ENCODE measurements at places on chromosomes 11 and 22.

DNA sequence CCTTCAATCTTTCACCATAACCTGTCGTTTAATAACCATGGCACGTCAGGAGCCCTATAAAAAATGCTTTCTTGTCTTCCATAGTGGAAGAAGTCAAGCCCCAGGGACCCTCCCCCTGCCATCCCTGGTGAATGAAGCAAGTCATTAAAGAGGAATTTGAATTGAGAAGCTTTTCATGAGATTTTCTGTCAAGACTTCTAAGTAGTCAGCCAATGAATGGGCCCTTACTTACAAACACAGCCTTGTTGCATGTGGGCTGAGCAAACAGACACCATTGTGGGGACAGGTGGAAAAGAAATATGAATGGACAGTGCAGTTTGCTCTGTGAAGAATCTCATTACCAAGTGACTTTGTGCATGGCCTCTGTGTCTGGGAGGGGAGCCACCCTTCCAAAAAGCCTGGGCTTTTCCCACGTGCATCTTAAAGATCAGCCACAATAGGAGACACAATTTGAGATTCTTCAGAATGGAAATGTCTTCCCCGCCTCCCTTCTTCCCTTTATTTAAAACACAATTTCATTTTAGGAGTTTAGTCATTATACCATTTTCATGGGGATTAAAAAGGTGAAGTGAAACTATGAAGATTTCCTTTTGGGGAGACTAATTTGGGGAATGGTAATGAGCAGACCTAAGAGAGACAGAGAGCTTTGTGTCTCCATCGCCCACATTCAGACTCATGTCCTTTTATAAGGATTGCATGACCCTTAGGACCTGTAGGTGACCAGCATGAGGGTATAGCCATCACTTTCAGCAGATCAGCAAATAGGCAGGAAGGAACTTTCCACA lies 152.0 kb downstream of the LRRC4C start:
- no peak for DNase-seq

DNA sequence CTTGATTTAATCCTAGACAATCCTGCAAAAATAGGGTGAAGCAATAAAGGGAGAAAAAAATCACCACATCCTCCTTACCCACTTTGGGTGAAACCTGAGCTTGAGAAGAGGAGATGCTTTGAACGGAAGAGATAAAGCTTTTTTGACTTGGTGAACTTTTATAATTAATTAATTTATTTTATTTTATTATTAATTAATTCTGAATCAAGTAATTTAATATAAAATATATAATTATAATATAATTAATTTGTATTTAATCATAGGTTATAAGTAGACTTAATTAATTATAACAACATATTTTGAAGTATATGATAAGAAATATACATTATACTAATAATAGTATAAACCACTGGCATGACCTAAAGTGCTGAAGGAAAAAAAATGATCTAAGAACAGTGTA lies 2164.8 kb downstream of the LRRC4C start:
- no peak for DNase-seq

GRCh38 chr11:35845860-35846259 lies 98.0 kb upstream of the LDLRAD3 start:
- peak; percentile 61 for DNase-seq

DNA sequence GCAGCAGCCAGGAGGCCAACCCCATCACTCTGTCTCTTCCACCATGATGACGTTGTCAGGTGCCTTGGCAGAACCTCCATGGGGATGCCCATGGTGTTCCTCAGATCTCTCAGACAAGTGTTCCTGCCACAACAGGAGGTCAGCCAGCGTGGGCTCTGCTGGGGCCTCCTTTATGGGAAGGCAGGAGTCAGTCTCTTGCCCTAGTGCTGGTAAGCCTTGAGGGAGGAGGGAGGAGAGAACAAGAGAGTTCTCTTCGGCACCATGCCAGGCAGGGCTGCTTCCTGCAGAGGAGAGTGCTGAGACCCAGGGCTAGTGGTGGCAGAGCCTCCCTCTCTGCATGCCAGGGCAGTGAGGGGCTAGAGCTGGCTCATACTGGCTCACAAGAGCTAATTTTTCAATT lies 32.5 kb downstream of the GNAZ start:
- no peak for DNase-seq

DNA sequence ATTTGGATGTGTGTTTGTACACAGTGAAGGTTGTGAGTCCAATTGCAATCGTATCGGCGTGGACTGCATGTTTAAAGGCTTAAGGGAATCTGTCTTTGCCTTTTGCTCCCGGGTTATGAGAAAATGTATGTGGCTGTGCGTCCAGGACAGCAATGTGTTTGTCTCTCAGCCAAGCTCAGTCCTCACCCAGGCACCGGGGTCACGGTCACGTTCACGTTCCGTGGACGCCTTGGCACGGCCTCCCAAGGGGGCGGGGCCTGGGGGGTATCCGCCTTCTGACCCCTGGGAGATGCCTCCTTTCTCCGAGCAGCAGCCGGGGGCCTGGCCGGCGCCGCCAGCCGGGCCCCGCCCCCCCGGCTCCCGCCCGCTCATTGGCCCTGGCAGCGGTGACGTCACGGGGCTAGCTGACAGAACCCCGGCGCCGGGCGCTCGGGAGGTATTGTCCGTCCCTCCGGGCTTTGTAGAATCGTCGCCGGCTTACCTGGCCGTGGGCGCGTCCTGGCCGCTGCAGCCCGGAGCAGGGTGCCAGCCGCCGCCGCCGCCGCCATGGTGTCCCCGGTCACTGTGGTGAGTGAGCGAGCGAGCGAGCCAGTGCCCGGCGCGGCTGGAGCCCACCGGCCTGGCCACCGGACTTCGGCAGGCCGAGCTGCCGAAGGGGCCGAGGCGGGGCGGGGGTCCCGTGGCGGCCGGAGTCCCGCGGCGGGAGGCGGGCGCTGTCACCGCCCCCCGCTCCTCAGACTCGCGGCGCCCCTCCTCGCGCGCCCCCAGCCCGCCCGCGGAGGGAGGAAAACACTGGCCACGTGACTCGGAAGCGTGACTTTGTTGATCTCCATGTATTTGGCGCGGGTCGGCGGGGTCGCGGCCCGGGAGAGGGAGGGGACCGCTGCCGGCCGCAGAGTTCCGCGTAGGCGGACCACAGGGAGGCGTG lies at the start of gene TMEM86A:
TSS of gene TMEM86A (plus strand) at position 439 of the 928 bp plus-strand sequence. CDS start at position 547, 108 bp downstream.
- peak; percentile 81 for DNase-seq

- DNase-seq, result peak; percentile 78
Measured at GRCh38 chr11:12430954-12431595, 53.7 kb downstream of the PARVA start.

- DNase-seq, result no peak
Measured at GRCh38 chr11:131754671-131755070, 384.3 kb downstream of the NTM start.

DNA sequence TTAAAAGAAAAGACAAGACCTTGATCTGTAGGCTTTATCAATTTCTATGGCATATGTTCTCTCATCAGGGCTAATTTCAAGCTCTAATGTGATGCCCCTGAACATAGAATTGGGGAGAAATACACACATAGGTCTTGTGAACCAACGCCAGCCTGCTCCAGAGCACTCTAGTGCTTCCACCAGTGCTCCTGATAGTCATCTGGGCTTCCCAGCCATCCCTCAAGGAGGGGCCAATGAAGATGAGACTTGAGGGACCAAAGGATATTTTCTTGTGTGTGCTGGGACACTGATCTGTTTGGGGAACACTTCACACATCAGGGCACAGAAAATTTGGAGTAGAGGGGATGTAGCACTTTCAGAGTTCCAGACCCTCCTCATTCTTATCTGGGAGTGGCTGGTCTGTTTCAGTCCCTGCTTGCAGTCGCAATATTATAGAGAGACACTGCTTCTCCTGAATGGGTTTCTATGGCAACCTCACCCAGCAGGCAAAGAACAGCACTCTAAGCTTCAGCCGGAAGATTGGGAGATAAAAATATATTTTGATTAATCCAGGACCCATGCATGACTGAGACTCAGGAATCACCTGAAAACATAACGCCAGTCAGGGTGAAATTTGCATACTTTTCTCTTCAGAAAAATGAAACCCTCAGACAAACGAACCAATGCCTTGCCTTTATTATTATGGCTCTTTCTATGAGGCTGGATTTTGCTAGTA lies 28.4 kb upstream of the SCN3B start:
- DNase-seq, result no peak

DNA sequence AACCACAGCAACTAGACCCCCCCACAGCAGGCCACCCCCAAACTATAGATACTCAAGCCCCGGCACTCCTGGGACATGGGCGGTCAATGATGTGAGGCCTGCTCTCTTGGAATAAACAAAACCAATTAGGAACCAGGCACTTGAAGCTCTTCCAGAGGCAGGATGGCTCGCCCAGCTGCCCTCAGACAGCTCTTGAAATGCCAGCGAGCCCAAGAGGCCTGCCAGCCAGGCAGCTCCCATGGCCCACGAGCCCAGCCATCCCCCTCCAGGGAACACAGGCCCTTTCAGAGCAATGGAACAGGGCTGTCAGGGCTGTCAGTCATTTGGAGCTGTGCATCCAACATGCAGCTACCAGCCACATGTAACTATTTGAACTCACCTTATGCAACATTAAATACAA lies 34.0 kb upstream of the TFIP11 start:
- no peak for DNase-seq

- DNase-seq, result no peak
Measured at GRCh38 chr22:45922661-45923060, 54.3 kb downstream of the WNT7B start.

DNA sequence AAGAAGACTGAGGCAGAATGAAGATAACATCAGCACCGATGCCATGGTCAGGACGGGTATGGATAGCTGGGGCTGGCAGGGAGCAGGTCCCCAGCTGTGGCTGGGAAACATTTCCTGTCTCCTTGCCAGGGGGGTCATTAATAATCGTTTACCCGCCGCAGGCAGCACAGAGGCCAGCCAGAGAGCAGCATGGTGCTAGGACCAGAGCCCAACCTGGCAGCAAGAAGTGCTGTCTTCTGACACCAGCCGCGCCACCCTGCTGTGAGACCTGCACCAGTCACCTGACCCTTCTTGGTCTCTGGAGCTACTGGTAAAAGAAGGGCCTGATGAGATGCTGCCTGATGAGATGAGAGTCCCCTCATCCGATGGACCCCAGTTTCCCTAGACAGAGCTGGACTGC lies 36.3 kb downstream of the PDE2A start:
- no peak for DNase-seq

GRCh38 chr11:93407777-93408401 lies 77.3 kb downstream of the DEUP1 start:
- DNase-seq, result no peak

DNA sequence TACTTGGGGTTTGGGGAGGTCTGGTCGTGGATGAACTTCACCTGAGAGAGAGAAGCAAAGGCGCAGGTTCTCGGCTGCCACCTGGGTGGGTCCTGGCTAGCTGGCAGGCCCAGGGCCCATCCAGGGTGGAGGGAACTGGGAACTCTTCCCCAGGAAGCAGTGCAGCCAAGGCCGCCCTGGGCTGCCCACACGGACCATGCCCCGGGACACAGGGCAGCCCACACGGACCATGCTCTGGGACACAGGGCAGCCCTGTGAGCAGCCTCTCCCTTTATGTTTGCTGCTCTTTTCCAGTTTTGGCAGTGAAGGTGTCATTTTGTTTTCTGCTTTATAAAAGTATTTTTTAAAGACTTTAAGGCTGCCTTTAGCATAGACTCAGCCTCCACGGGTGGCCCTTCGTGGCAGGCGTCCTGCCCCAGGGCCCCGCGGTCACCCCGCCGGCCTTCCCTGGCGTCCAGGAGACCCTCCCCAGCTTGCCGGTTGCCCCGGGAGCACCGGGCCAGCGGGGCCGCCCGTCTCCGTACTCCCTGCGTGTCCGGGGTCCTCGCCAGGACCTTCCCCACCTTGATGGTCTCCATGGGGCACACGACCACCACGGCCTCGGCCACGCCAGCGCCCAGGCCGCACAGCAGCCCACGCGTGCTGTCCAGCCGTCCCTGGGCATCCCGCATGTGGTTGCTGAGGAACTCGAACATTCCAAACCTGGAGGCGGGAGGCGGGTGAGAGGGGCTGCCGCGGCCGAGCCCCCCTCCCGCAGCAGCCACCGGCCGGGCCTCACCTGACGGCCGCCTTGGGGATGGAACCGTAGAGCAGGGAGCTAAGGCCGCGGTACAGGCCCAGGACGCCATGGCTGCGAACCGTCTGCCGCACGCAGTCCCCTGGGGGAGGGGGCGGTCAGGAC lies 1.1 kb downstream of the SLC25A1 start:
- no peak for DNase-seq

DNA sequence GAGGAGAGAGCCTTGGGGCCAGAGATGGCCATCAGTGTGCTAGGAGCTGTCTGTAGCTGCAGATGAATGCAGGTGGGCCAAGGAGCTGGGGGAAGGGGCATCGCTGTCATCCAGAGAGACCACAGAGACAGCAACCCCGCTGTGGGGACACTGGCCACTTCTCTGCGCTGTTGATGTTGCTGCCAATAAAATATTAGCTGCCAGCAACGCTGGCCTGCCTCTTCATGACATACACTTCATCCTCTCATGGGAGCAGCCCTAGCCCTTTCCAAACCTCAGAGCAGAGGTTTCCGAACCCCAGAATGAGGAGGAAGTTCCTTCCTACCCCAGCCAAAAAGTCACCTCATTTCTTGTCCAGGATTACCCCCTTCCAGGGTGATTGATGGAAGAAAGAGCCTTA lies 106.2 kb downstream of the PARVA start:
- no peak for DNase-seq

DNA sequence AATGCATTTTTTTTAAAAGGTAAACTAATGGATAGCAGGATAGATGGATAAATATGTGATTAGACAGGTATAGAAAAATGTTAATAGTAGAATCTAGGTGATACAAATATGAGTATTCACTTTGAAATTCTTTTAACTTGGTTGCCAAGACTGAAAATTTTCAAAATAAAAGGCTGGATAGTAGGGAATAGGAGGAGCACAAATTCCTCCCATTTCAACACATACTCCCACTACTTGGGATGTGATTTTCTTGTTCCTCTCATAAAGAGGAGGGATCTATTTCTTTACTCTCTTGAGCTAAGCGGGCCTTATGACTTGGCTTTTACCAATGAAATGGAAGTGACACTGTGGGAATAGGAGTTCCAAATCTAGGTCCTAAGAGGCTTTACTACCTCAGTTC lies 35.9 kb downstream of the PIK3C2A start:
- no peak for DNase-seq

GRCh38 chr11:78667461-78667860 lies 92.8 kb upstream of the NARS2 start:
- DNase-seq, result no peak

DNA sequence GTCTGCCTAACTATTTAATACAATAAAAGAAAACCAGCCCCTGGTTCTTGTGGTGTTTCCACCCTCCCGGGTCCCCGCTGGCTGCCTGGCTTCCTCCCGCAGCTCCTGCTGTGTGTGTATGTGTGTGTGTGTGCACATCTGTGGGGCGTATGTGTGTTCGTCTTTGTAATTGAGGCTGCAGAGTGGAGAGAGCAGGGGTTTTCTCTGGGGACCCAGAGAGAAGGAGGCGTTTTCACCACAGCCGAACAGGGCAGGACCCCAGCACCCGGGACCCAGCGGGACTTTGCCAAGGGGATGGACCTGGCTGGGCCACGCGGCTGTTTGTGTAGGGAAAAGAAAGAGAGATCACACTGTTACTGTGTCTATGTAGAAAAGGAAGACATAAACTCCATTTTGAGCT lies 42.7 kb downstream of the IGLL1 start:
- no peak for DNase-seq

- DNase-seq, result no peak
Measured at GRCh38 chr11:124884340-124884739, 13.3 kb downstream of the ROBO4 start.

GRCh38 chr11:17531636-17532113 lies 12.5 kb downstream of the USH1C start:
- DNase-seq, result peak; percentile 84

Data from LHCN-M2 (cell line).